ENCODE measurements at places on chromosomes 4 and X.

GRCh38 chrX:110491846-110492620, 133.4 kb downstream of the RTL9 start:
- DNase-seq, result no peak

DNA sequence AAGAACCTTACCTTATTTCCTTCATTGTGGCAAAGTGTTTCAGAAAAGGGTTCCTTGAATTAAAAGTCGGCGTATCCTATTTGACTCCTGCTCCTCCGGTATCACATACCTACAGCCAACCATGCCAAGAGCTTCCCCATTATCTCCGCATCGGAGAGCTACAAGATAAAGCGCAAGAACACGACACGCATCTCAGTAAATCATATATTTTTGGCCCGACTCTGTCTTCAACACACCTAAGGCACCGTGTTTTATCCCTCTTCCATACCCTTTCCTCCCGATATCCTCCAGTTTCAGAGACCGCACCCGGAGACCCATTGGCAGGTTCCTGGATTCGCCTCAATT, 497 bp upstream of the THAP9 start:
- no peak for DNase-seq

DNA sequence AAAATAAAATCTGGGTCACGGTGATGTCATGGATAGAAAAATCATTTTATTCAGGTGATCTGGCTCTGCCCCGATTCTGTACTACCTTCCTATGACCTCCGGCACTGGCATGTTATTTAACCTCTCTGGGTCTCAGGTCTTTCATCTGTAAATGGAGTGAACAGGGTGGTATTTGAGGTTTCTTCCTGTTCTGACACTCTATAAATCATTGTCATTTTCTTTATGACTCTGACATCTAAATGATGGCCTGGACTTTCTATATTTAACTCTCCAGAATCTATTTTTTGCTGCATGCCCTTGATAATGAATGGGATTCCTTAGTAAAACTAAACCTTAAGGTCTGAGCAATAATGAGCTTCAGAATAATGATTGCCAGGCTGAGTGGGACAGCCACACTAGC, 422.0 kb upstream of the CNKSR2 start:
- DNase-seq, result no peak

GRCh38 chrX:40966213-40966820, 118.9 kb upstream of the USP9X start:
- DNase-seq, result no peak

DNA sequence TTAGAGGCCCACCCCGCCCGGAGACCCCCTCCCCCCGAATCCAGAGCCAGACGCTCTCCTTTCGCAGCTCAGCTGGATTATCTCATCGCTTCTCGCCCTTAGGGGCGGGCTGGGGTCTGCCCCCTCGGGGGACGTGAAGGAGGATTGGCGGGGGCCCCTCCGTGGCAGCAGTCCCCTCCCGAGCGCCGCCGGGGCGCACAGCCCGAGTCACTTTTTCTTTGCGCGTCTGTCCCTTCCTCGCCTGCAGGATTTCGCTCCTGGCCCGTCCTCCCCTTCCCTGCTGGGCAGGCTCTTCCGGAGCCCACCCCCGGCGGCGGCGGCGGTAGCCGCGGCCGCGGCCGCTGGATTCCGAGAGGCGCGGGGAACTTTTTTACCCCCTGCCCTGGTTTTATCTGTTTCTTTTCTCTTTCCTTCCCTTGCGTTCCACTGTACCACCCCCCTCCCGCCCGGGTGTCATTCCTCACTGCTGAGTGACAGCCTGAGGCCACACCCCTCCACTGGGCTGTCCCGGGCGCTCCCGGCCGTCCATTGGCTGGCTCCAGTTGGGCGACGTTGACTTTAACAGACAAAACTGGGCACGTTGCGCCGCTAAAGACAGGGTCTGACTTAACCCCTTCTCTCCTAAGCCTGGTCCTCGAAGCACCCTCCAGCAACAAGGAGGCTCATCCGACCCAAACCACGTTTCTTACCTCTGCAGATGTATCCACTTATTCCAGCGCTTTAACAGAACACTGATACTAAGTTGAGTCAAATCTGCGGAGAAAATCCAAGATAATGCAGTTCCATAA, 492 bp upstream of the NKX3-2 start:
- DNase-seq, result no peak

DNA sequence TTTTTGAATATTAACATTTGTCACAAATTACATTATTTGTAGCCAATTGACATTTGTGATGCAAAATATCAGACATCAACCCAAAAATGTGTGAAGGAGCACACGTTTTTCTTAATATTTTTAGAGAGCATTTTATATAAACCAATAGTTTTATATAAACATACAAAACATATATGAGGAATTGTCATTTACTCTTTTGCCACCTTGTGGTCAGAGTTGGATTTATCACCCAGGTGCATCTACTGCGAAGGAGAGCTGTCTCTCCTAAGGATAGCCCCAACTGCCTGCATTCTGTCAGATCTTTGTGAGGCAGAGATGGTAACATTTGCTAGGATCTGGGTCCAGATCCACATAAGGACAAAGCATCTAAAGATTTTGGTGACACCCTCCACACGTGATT, 2.5 kb upstream of the USP27X start:
- no peak for DNase-seq

- DNase-seq, result no peak
These were observed 114.4 kb downstream of the SH3KBP1 start for GRCh38 chrX:19772822-19773628.

DNA sequence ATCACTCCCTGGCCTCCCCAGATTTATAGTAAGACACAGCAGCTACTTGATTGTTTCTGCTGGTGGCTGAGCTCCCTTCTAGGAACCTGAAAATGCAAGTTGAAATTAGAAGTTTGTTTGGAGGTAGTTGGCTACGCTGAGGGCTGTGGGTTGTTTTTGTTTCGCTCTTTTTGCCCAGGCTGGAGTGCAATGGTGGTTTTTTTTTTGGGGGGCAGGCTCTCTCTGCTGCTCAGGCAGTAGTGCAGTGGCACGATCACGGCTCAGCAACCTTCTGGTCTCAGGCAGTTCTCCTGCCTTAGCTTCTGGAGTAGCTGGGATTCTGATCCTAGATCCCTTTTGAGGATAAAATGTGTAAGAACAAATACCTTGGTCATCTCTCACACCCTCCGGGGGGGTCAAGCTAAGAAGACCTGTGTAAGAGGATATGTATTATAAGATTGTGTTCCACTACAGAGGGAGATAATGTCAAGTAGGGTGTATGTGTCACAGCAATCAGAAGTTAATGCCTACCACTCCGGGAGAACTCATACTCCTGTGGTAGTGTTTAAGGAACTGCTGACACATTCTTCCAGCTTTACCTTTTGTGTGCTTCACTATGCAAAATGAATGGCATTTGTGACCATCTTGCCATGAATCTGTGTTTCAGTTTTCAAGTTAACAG, 9.7 kb downstream of the JADE1 start:
- no peak for DNase-seq

DNA sequence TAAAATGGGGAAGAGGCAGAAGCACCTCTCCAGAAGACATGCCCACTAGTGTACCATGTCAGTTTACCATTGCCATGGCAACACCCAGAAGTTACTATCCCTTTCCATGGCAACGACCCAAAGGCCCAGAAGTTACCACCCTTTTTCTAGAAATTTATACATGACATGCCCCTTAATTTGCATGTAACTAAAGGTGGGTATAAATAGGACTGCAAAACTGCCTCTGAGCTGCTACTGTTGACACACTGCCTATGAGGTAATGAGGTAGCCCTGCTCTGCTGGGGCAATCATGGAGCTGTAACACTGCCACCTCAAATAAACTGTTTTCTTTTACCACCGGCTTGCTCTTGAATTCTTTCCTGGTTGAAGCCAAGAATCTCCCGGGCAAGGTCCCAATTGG, 13.9 kb upstream of the BEX4 start:
- no peak for DNase-seq

DNA sequence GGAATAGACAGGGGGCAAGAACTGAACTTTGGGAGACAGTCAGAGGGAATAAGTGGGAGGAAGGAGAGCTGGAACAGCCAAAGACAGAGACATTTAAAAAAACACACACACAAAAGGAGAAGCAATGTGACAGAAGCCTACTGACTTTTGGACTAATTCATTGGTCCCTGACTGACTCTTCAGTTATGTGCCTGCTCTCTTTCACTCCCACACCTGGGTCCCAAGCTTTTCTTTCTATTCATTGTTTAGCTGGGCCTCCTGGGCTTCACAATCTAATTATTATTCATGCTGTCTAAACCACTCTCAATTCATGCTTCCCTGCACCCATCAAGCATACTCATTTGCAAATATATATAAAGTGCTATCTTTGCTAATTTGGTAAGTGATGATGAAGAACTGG, 139.2 kb upstream of the IRS4 start:
- no peak for DNase-seq

DNA sequence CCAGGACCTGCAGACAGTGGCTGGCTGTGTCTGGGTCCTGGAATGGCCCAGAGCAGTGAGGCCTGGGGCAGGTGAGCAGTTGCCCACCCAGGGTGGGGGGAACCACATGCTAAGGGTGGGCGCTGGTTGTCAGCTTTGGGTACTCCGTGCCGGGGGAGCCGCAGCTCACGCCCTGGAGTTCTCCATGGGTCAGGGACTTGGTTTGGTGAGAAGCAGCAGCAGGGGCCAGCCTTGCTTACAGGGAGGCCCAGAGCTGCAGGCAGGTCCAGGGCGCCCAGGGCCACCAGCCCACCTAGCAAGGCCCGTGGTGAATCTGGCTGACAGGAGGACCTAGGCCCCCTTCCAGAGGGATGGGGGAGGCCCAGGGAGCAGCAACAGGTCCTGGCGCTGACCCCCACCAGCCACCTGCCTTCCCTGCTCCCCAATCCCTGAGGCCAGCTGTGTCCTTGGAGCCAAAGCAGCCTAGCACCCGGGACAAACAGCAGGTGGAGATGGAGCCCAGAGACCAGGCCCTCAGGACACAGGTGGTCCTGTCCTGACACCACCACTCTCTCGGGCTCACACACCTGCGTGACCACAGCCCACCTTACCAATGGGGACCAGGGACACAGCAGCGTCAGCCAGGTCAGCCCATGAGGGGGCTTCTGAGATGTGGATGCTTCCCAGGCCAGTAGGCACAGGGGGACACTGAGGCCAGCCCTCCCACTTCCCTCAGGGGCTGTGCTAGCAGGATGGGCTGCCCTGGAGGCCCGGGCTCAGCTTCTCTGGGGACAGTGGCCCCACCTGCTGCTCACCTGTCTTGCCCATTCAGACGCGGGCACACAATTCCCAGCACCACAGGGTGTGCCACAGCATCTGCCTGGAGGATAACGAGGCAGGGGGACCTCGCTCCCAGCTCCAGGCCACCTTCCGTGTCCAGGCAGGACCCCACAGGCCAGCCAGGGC, 3.5 kb downstream of the MXD4 start:
- DNase-seq, result no peak

DNA sequence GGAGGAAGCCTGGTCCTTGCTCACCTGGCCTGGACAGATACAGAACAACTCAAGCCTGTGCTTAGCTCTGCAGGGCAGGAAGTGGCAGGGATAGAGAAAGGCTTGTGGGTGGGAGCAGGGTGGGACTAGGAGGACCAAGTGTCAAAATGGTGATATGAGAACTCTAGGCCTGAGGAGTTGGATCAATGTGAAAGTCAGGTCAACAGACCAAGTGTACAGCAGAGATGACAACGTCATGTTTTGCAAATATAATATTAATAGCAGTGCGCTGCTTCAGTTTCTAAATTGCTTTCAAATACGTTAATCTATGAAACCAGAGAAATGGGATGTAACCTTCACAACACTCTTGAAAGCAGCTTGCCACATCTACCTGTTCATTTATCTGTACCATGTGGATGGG, 114.2 kb upstream of the MAP3K15 start:
- no peak for DNase-seq

- DNase-seq, result no peak
These were observed 913.9 kb upstream of the NDST4 start for GRCh38 chr4:116027311-116027710.

DNA sequence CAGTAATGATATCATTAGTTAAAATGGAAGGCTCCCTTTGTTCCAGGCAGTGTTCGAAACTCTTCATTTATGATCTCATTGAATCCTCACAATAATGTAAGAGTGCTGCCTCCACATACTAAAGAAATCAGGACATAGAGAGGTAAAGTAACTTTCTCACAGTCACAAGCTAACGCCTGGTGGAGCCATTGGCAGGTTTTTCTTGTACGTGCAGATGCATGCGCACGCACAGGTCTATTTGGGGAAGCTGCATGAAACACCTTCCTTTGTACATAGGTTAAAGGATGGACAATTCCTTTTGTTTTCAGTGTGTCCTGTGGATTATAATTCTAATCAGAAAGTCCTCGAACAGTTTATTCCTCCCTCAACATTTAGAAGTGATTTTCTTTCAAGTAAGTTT, 176.2 kb downstream of the RAPGEF2 start:
- DNase-seq, result no peak

- DNase-seq, result no peak
These were observed 71.9 kb downstream of the MAOA start for GRCh38 chrX:43728002-43728401.

- DNase-seq, result no peak
These were observed 3.4 kb downstream of the CLCN4 start for GRCh38 chrX:10160211-10160610.

- no peak for DNase-seq
These were observed 377.9 kb downstream of the FAM133A start for GRCh38 chrX:94051926-94052325.

DNA sequence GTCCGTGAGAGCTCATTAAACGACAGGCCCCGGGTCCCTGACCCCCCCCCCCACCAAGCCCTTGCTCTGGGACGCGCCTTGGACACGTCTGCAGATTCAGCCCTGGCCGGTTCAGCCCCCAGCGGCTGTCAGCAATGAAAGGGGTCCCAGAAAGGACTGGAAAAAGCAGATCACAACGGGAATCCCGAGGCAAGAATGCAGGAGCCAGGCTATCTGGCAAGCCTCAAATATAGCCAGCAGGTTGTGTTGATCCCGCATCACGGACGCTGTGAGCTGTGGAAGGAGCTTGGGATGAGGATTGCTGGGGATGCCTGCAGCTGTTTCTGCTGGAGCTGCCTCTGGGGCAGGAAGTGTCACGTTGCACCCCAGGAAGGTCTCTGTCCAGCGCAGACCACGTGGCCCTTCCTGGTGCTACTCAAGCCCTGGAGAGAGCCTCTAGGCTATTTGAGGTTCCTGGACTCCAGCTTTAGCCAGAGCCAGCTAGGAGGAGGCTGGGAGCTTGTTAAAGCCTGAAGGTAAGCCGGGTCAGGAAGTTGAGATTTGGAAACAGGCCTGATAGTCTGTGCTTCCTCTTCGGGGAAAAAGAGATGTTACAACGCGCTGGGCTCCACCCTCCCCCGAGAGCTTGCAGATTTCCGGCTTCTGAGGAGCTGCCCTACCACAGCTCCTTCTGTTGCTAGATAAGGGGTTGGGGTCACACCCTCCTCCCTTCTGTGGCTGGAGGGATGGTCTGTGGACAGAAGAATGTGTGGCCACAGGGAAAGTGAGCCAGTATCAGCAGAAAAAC, 19.3 kb upstream of the CSF2RA start:
- peak; percentile 39 for DNase-seq

GRCh38 chrX:102154218-102154860, 1.4 kb downstream of the BEX5 start:
- no peak for DNase-seq

Measured in stimulated activated CD8-positive, alpha-beta memory T cell treated with anti-CD3 and anti-CD28 coated beads, Interleukin-7, amount 100 ng/mL, for 1 hour (primary cell).